ENCODE measurements at places on chromosomes 6 and 20.

- DNase-seq = no peak
These were observed 67.7 kb upstream of the PLEKHG1 start for GRCh38 chr6:150531957-150532356.

DNA sequence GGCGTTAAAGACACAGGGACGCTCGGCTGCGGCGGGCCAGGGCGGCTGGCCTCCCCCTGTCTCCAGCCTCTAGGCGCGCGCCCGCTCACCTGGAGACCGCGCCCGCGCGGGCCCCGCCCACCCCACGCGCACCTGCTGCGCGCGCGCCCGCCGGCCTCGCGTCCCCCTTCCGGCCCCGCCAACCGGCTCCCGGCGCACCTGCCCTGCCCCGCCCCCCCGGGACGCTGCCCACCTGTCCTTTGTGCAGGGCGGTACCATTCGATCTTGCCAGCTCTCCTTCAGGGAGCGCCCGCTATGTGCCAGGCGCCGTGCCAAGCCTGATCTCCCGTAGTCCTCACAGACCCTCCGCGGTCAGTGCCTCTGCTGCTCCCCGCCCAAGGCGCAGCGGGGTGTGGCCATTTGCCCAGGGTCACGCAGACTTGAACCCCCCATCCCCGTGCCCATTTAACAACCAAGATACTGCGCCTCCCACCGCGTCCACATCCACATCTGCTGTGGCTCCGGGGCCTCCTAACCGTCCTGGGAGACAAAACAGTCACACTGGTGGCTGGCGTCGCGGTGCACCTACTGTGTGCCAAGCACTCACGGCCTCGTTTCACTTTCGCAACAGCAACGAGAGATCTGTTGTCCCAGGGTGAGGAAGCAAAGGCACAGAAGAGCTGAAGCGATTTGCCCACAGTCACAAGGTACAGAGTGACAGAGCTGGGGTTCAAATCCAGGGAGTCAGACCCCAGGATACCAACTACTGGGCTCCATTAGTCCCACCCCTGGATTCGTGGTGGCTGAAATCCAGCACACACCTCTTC lies 48.1 kb downstream of the NOL4L start:
- peak; percentile 38 for DNase-seq

DNA sequence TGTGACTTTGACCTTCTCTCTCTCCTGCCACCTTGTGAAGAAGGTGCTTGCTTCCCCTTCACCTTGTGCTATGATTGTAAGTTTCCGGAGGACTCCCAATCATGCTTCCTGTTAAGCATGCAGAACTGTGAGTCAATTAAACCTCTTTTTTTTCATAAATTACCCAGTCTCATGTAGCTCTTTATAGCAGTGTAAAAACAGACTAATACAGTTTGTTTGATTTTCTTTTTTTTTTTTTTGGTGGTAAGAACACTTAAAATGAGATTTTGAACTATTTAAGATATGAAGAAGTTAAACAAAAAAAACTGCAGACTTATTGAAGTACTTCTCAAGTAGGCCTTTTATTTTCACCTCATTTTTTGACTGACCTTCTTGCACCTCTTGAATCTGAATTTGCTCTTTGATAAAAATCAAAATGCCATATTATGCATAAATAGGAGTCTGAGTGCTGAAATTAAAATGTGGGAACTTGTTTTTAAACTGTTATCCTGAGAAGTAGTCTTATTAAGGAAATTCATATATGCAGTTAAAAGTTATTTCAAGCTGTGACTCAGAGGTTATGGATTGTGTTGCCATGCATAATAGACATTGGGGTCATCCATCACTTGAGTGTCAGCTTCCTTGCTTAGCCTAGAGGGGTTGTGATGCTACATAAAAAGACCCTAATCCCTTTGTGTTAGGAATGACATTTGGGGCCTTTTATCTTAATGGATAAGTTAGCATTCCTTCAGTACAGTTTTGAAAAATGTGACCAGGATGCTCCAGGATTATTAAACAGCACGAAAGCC lies 447.9 kb upstream of the FKBP1C start:
- DNase-seq = no peak

- DNase-seq = no peak
These were observed 215.5 kb downstream of the PREX1 start for GRCh38 chr20:48612335-48612734.

DNA sequence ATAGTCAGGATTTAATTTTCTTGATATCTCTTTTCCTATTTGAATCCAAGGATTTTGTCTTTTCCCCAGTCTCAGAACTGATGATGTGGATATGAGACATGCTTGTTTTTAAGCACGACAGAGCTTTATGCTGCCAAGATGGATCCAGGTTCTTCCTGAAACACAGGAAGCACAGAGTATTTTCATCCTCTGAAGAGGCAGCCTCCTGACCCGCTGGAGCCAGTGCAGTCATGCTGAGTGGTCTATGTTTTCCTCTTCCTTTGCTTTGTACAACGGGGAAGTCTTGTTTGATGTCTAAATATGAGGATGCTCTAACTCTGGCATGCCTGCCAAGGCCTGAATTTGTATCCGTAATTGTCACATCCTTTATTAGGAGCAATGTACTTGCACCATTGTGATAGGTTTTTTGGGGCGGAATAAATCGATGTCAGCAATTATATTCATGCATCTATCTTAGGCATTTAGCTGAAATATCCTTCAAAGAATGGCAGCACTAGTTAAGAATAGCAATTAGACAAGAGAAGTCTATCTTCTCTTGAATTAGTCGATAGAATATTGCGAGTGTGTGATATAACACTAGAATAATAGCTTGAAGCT lies 407.1 kb upstream of the JAG1 start:
- DNase-seq = no peak

GRCh38 chr6:17905611-17906592 lies 81.5 kb downstream of the KIF13A start:
- DNase-seq = no peak

- DNase-seq = no peak
These were observed 308.9 kb upstream of the THEMIS start for GRCh38 chr6:128209771-128210170.

DNA sequence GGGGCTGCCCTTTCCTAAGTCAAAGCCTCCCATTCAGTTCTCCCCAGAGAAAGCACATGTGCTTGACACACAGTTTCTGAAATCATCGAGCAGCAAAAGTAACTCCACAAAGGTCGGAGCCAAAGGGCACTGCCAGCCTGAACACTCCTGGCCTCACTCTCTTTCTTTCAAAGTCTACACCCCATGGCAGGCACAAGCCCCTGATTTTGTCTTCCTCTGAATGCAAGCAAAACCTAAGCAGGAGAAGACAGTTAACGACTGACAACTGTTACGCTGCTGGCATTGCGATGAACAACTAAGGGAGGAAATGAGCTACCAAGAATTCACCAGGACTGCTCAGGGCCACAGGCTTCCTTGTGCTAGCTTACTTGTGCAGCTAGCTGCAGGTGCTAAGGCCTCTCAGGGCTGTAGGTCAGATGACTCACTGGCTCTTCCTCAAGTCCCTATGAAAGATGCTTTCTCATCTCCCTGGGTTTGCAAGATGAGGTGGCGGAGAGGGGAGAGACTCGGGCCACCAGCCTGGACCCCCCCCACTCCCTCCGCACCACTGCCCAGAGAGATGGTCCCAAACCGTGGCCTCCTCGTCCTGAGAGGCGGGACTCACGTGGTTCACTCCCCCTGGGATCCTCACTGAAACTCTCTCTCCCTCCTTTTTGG lies 208.2 kb downstream of the DLL1 start:
- DNase-seq = peak; percentile 28

GRCh38 chr6:39834278-39834677 lies 42.1 kb downstream of the DAAM2 start:
- no peak for DNase-seq

DNA sequence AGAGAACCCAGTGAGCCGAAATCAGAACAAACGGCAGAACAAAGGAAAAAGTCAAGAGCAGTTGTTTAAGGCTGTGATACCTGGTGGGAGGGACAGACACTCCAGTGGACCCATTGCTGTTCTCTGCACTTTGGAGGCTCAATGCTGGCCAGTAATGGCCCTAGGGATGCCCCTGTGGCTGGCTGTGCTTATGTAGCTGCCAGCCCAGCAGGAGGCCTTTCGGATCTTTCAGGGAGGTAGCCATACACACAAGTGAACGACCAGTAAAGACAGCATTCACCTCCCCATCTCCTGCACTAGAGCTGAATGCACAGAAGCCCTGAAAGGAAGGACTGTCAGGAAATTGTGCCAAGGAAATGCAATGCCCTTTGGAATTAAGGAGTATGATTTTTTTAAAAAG lies 34.3 kb downstream of the GPLD1 start:
- DNase-seq = no peak

- no peak for DNase-seq
These were observed 10.0 kb upstream of the ARMC2 start for GRCh38 chr6:108838101-108838717.

- DNase-seq = no peak
These were observed 230.2 kb upstream of the RIMS1 start for GRCh38 chr6:71656121-71656520.

DNA sequence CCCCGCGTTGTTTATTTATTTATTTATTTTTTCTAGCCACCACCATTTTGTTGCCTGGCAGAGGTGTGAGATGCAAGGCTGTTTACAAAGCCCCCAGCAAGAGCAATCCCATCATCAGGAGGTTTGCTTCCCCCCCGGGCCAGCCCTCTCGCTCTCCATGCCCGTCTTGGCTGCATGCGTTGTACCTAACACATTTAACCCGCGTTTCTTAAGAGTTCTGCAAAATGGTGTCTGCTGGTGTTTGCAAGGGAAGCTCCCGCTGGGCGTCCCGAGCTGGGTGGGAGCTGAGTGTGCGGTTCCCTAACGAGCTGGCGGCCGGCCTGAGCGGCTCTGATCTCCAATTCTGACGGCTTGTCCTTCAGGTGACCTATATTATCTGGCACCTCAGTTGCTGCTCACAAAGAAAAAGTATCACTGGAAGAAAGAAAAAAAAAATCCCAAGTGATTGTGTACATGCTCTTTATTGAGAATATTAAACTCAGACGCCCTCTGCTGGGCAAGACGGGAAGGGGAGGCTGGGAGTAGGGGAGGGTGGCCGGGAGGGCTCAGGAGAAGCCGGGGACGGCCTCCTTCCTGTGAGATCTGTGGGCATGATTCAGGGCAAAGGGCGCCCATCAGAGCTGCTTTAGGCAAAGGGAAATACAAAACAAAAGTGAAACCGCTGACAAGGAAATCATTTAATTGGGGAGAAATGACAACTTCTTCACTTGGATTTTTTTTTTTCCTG lies 154.8 kb downstream of the BCAS1 start:
- peak; percentile 98 for DNase-seq

DNA sequence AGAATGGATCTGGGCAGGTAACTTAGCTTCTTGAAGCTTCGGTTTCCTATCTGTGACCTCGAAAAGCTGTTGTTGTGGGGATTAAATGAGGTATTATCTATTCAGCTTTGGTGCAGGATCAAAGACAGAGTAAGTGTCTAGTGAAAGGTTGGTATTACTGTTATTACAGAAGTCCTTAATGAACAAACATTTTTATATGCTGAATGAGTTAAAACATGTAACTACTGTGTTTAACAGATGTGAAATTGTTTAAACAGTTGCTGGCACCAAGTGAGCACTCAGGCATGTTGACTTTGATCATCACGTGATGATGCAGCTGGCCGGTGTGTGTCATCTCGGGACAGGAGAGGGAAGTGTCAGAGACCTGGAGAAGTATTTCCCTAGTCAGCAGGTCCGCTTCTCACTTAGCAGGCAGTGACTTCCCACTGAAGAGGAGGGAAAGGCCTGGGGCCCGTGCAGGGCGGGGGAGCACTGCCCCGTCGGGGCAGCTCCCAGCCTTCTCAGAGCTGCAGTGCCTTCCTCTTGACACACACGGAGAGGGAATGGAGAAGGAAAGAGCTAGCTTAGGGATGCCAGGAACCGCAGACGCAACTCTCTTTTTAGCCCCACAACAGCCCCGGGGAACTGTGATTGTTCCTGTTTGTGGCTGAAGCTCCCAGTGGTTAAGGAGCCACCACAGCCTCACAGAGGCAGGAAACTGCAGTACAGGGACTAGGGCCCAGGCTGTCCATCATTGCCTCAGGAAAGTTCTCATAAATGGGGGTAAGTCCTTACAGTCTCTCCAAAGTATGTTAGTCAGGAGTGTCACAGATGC lies 18.0 kb downstream of the TUBB2A start:
- no peak for DNase-seq

- DNase-seq = no peak
These were observed 2.4 kb downstream of the LRRN4 start for GRCh38 chr20:6051505-6051904.

DNA sequence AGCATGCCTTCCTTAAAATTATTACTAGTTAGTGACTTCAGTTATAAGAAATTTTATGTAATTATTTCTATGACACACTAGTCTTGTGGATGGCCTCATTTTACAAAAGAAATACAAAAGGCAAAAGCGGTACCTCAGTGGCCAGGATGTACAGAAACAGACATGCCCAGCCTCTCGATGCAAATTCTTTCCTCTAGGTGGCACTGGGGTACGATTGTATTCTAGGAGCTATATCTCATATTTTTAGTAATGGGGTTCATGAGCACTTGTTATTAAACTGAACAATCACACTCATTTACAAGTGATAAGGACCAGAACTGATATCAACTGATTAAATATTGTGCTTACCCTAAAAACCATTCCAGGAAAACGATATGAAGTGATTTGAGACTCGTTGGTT lies 59.8 kb downstream of the SOD2 start:
- no peak for DNase-seq

DNA sequence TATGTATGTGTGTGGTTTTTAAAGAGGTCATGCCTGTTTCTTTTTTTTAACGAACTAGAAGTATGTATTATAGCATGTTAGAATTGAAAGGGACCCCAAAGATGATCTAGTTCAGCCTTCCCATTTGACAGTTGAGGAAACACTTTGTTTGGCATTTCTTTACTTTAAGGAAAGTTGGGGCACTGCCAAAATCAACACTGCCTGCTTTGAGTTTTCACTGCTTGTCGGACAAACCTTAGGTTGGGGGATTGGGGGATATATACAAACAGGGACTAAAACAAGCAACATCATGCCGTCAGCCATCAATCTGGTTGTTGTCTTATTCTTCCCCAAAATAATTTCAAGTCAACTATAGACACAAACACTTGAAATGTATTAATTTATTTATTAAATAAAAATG lies 14.1 kb upstream of the CALHM6 start:
- DNase-seq = no peak

GRCh38 chr6:148738946-148739821 lies 7.6 kb upstream of the UST start:
- DNase-seq = no peak

GRCh38 chr6:167648501-167649278 lies 178.0 kb upstream of the AFDN start:
- no peak for DNase-seq

GRCh38 chr20:50152394-50153152 lies 950 bp downstream of the PEDS1 start:
- DNase-seq = no peak

DNA sequence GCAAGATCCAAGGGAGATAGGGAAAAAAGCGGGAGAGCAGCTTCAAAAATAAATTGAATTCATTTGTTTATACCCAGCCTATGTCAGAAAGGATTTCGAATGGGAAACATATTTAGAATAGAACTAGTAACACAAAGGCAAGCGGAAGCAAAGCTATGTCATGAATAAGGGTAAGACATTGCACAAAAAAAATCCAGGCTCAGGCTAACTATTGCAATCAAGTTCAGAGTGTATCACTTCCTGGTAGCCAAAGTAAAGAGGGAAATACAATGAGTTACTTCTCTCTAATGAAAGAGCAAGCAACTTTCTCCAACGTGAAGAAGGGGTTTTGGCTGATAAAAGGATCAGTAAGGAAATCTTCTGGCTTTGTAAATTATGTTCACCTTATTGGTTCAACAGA lies 212.8 kb downstream of the ZMYND8 start:
- no peak for DNase-seq

GRCh38 chr20:53284256-53284655 lies 309.4 kb downstream of the ZNF217 start:
- no peak for DNase-seq

Data from activated CD4-positive, alpha-beta T cell treated with anti-CD3 and anti-CD28 coated beads, Interleukin-2, amount 50 U/mL, for 16 hours (primary cell).